EH (cell line): ENCODE measurements at places on chromosomes 6 and 20.

GRCh38 chr6:140370441-140370840, 996.0 kb upstream of the CITED2 start:
- peak; percentile 67 for DNase-seq

- DNase-seq: no peak
These were observed 81.7 kb upstream of the SLC22A23 start for GRCh38 chr6:3538536-3538935.

GRCh38 chr20:56579301-56579710, 46.3 kb downstream of the FAM209B start:
- DNase-seq: no peak

GRCh38 chr6:37006793-37007339, 1.4 kb downstream of the FGD2 start:
- DNase-seq: peak; percentile 87

DNA sequence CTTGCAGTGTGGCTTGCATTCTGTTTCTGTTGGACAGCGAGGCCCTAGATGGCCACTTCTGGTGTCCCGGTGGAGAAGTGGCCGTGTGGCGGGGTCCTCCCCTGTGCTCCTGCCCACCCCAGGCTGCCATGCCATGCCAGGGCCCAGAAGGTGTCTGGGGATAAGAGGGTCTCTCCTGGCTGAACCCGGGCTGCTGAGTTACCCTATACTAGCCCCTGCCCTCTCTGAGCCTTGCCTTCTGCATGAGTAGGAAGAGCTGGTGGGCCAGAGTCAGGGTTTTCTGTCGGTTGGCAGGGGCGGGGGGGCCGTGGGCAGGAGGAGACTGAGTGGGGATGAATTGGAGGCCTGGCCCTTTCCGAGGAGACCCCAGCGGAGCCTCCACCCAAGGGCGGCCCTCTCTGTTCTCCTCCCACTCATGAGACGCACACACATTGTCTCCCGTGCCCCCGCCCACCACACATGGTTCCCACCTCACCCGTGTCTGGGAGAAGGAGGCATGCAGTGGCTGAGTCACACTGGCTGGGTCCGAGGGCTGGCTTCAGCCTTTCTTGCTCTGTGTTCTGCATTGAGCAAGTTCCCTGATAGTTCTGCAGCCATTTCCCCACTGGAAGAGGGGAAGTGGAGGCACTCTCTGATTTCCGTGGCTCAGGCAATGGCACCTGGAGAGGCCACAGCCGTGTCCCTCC, 24.6 kb downstream of the VSTM2L start:
- no peak for DNase-seq

GRCh38 chr20:7196481-7196880, 429.0 kb downstream of the BMP2 start:
- DNase-seq: no peak

- DNase-seq: peak; percentile 64
These were observed 65.1 kb upstream of the STX16 start for GRCh38 chr20:58585753-58586540.

DNA sequence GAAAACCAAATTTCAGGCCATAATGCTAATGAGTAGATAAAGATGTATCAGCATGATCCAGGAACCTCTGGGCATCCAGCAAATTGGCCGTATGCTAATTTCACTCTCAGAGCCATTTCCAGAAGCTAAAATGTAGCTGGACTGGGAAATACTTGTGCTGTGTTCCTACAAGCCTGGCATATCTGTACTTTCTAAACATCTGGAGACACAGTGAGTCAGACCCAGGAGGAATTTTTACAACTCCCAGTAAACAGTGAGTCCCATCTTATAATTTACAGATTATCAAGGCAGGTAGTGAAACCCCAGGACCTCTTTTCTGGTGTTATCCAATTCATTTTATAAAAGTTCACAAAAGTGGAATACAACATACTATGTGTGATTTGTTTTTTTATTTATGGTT, 683.0 kb upstream of the ADGRB3 start:
- DNase-seq: no peak

DNA sequence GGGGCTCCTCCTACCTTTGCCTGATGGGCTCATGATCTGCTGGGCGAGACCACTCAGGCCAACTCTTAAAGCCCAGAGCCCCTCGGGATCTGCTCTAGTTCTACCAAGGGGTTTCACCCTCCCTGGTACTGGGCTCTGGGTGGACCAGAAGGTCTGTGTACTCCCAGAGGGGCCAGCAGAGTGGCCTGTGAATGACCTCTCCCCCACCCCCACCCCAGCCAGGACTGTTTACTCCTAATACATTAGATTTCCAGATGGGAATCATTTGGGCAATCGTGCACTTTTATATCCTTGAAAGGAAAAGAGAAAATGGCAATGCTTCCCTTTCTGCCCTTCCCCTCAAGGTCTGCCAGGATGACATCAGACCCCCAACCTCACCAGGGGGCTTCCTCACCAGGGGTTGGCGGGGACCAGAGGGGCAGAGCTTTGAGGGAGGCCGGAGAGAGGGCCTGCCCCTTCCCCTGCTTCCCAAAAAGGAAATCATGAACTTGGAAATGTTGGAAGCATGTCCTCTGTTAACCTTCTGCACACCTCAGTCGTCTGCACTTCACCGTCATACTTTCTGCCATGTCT, 37.1 kb upstream of the PMEPA1 start:
- peak; percentile 5 for DNase-seq

DNA sequence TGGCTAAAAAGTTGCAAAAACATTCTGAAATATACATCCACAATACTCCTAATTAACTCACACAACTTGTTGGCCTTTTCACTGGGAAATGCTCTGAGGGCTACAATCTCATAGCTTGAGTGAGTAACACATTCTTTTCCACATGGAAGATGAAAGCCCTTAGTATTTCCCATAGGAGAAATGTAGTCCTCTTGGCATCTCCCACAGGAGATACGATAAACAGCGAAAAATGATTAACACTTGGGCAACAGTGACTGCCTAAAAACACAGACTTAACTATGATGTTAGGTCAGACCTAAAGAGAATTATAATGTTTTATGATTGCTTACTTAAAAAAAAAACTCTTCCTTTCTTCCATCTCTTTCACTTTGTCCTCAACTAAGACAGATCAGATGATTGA, 9.0 kb downstream of the MYLK4 start:
- DNase-seq: peak; percentile 24

GRCh38 chr6:147707524-147707923, 199.0 kb downstream of the SAMD5 start:
- DNase-seq: no peak

GRCh38 chr6:1904898-1905297, 295.2 kb downstream of the FOXC1 start:
- DNase-seq: no peak

DNA sequence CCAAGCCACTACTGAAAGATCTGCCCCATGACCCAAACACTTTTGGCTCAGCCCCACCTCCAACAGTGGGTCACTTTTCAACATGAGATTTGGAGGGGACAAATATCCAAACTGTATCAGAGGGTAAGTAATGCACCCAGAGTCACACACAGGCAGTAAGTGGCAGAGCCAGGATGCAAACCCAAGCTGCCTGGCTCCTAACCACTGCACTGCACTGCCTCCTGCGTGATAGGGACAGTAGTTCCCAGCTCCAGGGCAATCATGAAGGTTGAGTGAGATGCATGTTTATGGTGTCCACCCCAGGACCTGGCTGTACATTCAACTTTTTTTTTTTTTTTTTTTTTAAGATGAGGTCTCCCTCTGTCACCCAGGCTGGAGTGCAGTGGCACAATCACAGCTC, 88.2 kb downstream of the TOX2 start:
- no peak for DNase-seq

DNA sequence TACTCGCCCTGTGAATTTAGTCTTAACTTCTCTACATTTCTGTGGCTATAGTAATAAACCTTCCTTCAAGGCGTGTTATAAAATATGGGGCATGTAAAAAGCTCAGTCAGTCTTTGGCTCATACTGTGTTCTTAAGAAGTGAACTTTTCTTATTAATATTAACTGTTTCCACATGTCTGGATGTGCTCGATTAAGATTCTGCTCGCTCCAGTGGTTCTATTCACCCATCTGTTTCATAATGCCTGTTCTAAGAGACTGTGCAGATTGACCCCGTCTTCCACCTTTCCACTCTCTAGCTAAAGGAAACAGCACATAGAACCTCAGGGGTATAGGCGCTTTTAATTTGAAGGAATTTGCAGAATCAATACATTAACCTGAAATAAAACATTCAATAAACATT, 99.9 kb downstream of the L3MBTL3 start:
- DNase-seq: no peak

GRCh38 chr20:13321416-13321815, 100.3 kb downstream of the ISM1 start:
- DNase-seq: no peak
